T47D (cell line): ENCODE measurements at places on chromosomes 5 and 9.

- DNase-seq = no peak
Observed at GRCh38 chr5:140588311-140589070, 23.9 kb downstream of the SLC35A4 start.

DNA sequence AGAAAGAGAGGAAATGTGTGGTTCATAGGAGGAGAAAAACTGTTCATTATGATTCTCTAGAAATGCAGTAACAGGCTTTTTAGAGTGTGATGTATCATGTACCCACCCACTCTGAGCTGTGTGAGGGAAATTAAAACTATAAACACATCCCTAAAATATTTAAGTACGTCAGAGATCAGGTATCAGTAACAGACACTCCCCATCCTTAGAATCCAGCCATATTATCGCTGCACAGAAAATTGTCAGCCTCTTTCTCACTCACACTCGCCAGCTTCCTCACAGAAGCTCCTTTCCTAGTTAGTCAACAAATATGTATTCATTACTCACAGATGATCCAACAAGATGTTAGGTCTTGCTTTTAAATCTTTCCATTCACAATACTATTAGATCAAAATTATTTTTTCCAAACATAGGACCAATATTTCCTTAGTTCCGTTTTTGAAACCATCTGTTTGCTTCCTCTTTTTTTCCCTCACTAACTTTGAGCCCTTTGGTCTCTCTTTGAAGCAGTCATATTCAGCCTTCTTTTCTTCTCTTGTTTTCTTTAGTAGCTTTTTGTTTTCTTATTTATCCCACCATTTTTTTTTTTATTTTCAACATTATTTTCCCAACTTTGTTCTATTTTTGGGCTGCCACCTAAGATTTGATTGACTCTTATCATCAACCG lies 13.6 kb upstream of the MAST4 start:
- DNase-seq = no peak

GRCh38 chr9:38393128-38393796 lies 760 bp downstream of the ALDH1B1 start:
- DNase-seq = no peak

DNA sequence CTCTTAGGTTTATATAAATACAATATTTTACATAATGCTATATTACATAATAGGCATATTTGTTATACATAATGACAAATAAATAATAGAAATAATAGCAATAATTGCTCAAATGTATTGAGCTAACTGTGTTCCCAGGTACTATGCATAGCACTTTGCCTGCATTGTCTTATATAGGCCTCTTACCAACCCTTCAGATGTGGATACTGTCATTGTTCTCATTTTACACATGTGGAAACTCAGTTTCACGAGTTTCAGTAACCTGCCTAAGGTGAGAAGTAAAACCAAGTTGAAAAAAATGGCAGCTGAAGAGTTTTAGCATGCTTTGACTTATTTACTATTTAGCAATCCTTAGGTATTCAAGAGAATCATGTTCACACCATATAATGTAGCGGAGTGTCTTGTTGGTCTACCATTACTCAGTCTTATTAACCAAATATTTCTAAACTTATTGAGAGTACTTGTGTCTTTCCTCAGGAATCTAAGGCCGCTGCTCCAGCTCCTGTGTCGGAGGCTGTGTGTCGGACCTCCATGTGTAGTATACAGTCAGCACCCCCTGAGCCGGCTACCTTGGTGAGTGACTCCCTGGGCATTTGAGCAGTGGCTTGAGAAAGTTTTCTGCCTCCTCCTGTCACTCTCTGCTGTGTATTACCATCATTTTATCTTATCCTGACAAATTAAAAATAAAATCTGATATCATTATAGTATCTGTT lies 57.5 kb downstream of the ERAP1 start:
- DNase-seq = no peak

DNA sequence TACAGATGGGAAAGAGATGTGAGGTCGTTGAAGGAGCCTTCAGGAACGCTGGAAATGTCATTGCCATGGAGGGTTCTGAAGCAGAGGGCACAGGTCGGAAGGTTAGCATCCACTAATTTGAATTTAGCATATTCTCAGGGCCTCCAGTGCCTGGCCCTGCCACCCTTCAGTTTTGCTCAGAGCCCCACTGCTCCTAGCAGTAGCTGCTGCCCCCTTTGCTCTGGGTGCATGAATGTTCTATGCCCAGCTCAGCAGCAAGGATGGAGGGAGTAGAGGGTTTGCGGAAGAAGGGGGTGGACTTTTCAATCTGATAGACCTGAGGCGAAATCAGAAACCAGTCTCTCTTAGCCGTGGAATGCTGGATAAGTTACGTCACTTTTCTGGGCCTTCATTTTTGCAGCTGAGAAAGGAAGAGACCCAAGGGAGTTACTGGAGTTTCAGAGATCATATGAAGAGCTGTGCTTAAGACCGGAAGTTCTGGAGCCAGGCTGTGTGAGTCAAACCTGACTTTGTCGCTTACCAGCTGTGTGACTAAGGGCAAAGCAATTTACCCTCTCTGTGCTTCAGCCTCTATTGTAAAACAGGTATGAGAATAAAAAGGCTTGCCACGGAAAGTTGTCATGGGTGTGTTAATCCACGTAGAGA lies 133.2 kb upstream of the PANK3 start:
- DNase-seq = no peak

- DNase-seq = no peak
Observed at GRCh38 chr5:133353741-133354140, 258.6 kb downstream of the FSTL4 start.

DNA sequence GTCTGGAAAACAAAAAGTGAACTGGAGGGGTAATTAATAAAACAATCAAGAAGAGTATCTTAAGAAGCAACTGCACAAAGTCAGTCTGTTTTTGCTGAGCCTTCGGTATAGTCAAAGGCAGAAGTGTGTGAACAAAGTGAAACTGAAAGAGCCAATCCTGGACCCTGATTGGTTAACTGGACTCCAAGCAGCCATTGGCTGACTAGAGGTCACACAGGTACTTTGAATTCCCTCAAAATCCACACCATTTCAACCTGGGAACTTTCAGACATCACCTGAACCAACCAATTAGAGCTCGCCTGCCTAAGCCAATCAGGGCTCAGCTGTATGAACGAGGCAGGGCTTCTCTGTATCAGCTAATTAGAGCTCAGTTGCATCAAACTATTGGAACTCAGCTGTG lies 286.7 kb downstream of the TLE4 start:
- DNase-seq = peak; percentile 84

- peak; percentile 66 for DNase-seq
Observed at GRCh38 chr5:58459146-58460001, 512 bp downstream of the PLK2 start.

GRCh38 chr9:127212453-127212852 lies 52.1 kb upstream of the GARNL3 start:
- no peak for DNase-seq
